ENCODE measurements at places on chromosomes 5 and 9.

- no peak for DNase-seq
Observed at GRCh38 chr5:125203912-125204311, 457.5 kb upstream of the ZNF608 start.

DNA sequence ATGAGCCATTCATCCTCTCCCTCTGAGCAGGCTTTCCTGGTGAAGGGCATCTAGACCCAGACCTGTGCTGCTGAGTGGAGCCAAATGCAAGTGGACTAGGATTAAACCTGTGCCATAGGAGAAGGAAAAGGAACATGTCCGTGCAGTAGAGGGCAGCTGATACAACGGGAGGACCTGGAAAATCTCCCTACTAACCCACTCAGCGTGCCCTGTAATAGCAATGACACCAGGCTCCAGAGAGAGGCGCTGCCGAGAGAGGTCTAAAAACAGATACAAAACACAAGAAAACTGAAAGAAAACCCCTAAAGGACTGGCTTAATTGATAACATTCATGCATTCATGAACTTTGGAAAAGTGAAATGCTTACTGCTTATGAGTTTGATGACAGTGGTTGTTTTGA, 60.8 kb downstream of the PFDN1 start:
- no peak for DNase-seq

GRCh38 chr5:135436951-135437418, 10.2 kb downstream of the DCANP1 start:
- no peak for DNase-seq

DNA sequence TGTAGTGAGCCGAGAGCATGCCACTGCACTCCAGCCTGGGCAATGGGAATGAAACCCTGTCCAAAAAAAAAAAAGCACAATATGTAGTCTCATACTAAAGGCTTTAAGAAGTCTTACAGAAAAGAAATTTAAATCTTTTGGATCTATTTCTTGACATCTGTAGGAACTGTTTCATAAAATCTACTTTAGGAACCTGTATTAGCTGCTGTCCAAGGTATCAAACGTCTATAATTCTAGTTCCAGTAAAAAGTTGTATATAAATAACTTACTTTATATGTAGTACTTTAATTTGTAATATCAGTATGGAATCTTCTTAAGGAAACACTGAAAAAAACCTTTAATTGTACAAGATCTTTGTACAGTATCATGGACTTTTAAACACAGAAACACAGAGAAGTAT, 106.8 kb upstream of the RASGRF2 start:
- DNase-seq, result no peak

DNA sequence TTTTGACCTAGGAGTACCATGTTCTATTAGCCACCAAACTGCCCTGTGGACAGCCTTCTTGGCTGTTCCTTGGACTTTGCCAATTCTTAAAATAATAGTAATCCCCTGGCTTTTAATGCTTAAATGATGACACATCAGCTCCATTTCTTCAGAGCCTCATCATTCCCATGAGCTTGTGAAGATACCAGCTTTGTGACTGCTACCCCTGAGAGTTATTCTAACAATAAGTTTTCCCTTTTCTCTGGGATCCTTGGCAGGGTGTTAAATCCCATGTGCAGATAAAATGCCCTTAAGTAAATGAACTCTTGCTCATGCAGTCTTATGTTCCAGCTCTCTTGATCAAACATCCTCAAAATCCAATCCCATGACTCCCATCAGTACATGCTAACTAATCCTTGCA, 415.3 kb downstream of the CETN3 start:
- DNase-seq, result no peak

DNA sequence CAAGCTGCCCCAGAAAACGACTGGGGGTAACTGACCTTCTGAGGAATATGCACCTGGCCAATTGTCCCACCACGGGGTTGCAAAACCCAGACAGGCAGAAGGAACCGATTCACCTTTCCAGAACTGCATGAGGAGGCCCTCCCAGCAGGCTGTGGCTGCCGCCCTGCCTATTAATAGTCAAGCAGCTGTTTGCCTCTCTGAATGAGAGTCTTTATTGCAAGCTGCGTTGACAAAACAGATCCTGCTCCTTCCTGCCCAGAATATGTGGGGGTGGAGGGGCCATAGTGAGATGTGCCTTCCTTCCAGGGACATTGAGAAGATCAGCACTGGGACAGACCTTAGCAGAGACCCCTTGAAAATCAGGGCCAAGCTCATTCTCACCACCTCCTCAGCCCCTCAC, 18.3 kb upstream of the TCOF1 start:
- no peak for DNase-seq

- no peak for DNase-seq
Observed at GRCh38 chr9:8555762-8556500, 756.4 kb upstream of the DMAC1 start.

DNA sequence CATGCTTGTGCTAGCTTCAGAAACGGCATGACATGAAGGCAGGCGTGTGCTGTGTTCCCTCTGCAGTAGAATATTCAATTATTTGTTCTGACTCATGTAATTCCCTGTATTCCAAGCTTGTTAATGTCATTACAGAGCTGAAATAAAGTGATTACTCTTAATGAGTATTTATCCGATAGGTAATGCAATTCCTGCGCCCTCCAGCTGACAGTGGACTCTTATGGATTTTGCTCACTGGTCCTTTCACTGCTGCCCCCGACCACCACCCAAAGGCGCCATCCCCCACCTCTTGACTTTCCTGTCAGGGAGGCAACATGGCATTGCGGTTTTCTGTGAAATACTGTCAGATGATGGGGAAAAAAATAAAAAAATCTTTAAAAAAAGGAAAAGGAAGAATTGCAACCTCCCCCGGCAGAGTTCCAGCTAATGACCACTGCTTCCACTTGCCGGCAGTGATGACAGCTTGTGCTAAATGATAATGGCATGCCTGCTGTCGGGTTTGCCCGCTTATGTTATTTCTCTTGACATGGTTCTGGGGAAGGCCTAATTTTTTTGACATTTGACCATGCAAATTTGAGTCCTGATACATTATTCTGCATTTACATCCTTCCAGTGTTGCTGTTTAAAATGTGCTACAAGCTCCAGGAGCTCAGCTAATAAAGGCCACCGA, 335.3 kb upstream of the ADAMTS16 start:
- no peak for DNase-seq

All from stimulated activated naive CD8-positive, alpha-beta T cell treated with anti-CD3 and anti-CD28 coated beads, Interleukin-15, Interleukin-2, amounts not matched to agents 100 U/mL and 50 U/mL, for 24 hours (primary cell).